ENCODE measurements at places on chromosomes 3 and 15. TPM values are rescaled to one million over a fixed set of nuclear protein-coding genes. Genes with fewer than 3 reads are reported as not detected.

ZNF385D gene
- 12.8 TPM for total RNA-seq

CDHR4 gene
- total RNA-seq = not detected

LRRIQ4 gene
- total RNA-seq = not detected

DGKG gene
- total RNA-seq = 56.1 TPM

NBEAL2 gene
- total RNA-seq = 23.2 TPM

SLC6A1 gene
- total RNA-seq = 0.67 TPM

HERC2 gene
- total RNA-seq = 65.5 TPM

THOC7 gene
- 61.4 TPM for total RNA-seq

CYP1A2 gene
- not detected for total RNA-seq
